ENCODE measurements at places on chromosomes 7 and 10.

GRCh38 chr7:106623315-106623660, 37.7 kb downstream of the CCDC71L start:
- no peak for DNase-seq

DNA sequence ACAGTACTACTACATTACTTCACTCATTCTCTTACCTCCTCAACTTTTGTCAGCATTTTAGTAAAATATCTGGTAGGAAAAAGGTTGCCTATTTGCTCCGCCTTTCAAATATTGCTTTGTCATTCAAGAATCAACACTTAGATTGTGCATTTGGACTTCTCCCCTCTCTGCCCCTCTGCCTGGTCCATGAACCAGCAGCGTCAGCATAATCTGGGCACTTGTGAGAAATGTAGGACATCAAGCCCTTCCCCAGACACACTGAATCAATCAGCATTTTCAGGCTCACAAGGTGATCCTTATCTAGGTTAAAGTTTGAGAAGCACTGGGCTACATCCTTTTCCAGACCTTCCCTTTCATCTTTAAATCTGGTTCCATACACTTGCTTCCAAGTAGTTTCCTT, 16.3 kb downstream of the SLC13A1 start:
- DNase-seq = no peak

GRCh38 chr10:14118953-14119352, 211.8 kb downstream of the FRMD4A start:
- no peak for DNase-seq

- DNase-seq = no peak
These were observed 19.1 kb downstream of the CEP41 start for GRCh38 chr7:130421684-130422083.

All from activated T-cell treated with anti-CD3 and anti-CD28 coated beads, Interleukin-2, amount 50 U/mL, for 24 hours (primary cell).